GM04503 (cell line): ENCODE measurements at places on chromosomes 7 and 10.

- no peak for DNase-seq
Observed at GRCh38 chr10:96716390-96716789, 3.9 kb downstream of the PIK3AP1 start.

DNA sequence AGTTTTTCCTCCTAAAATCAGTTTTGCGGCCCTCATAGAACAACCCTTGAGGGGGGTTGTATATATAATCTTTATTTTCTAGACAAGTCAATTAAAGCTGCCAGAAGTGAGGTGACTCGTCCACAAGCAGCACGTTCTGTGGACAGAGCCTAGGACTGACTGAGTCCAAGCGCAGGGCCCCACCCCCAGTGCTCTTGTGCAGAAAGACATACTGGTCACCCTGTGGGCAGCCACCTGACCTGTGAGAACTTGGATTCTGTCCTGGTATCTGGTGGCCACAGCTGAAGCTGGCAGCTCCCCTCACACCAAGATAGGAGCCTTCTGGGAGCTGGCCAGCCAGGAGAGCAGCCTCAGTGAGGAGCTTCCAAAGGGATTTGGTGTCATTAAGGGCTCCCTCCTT lies 89.3 kb downstream of the GRK5 start:
- no peak for DNase-seq

DNA sequence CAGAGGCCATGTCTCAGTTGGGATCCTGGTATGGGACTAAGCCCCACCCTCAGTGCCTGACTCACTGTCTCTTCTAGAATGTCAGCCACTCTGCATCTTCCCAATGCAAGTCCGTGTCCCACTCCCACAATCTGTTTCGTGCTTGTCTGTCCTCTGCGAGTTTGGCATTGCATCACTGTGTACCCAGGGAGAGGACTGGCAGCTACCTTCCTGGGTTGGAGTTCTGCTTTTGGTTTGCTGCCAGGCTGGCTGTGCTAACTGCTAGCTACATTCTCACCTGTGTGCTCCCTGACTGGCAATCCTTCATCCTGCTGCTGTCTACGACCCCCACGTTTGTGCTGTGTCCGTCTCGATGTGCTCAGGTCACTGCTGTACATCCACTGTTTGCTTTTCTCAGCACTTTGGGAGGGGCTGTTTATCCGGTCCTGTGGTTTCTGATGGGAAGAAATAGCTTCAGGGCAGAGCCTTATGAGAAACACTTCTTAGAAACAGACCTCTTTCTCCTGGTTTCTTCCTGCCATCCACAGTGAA lies 56.0 kb upstream of the GLI3 start:
- no peak for DNase-seq

GRCh38 chr7:76259124-76260093 lies 43.1 kb upstream of the HSPB1 start:
- no peak for DNase-seq

DNA sequence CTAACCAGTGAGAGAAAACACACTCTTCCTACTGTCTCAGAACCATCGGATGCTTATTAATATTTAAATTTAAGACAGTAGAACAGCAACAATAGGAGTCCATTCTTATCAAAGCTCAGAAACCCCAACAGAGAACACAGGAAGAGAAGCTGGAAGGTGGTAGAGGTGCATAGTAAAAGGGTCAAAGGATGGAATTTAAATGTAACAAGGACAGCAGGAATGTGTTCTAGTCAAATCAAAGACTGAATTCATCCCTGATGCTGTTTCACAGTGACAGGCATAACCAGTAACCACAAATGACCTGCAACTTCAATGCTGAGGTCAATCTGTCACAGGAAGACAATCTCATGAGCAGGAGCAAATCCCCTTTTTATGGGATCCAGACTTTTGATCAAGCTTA lies 1259.7 kb downstream of the XPNPEP1 start:
- no peak for DNase-seq
